ENCODE measurements at places on chromosomes 6 and 20.

DNA sequence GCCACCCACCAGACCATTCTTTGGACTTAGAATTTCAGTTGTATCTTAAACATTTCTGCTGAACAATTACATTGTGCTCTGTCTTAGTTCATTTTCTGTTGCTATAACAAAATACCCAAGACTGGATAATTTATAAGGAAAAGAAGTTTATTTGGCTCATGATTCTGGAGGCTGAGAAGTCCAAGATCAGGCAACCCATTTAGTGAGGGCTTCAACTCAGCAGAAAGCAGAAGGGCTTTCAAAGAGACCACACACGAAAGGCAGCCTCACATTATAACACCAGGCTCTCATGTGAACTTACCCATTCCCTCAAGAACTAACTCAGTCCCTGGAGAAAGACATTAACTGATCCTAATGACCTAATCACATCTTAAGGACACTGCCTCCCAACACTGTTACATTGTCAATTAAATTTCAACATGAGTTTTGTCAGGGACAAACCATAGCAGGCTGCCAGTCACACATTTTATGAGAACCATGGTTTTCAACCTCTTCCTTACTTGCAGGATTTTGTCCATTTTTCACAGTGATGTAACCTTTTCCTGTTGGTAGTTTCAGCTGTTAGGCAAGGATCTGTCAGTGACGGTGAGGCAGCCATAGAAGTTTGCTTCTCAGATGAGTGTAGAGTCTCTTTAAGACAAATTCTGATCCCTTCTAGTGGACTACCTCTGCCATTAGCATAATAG, 399.6 kb upstream of the SOX4 start:
- no peak for DNase-seq

GRCh38 chr6:26016245-26016962, 53.8 kb downstream of the TRIM38 start:
- DNase-seq: no peak

DNA sequence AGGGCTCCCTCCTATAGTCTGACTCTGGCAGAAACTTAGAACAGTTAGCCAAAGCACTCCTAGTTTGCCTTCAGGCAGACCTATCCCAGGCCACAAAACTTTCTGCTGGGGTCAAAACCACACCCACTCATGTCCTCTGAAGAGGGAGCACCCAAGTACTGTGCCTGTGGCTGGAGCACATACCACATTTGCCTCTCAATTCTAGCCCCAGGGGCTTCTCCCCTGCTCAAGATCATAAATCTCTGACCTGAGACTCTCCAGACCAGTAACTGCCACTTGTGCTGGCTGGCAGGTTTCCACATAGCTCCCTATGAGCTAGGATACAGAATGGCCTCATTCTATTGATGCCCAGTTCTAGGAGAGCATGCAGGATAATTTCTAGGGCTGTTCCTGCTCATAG, 781.0 kb downstream of the EYS start:
- DNase-seq: no peak

- no peak for DNase-seq
These were observed 9.6 kb downstream of the L3MBTL3 start for GRCh38 chr6:130027948-130028347.

GRCh38 chr6:23630726-23631635, 495.0 kb upstream of the NRSN1 start:
- DNase-seq: no peak

Data from SW 1271 (cell line).